ENCODE measurements at places on chromosomes 13 and 19. TPM values are rescaled to one million over a fixed set of nuclear protein-coding genes. Genes with fewer than 3 reads are reported as not detected.

GRCh38 chr19:17929056-17929455 lies 3.8 kb upstream of the CCDC124 start:
- no peak for DNase-seq

GRCh38 chr13:41765020-41765419 lies 195.9 kb downstream of the VWA8 start:
- no peak for DNase-seq

- no peak for DNase-seq
These were observed 363.3 kb downstream of the LIG4 start for GRCh38 chr13:107852072-107852471.

- peak; percentile 73 for DNase-seq
These were observed 2.6 kb upstream of the CACNG7 start for GRCh38 chr19:53906211-53907192.

GRCh38 chr13:19088416-19088815 lies 93.2 kb downstream of the TUBA3C start:
- DNase-seq = no peak

- no peak for DNase-seq
These were observed 283.4 kb upstream of the KLHL1 start for GRCh38 chr13:70391678-70392077.

- no peak for DNase-seq
These were observed 70.9 kb downstream of the KL start for GRCh38 chr13:33087091-33087490.

- peak; percentile 44 for DNase-seq
These were observed 1.4 kb downstream of the UHRF1 start for GRCh38 chr19:4910594-4911281.

DNA sequence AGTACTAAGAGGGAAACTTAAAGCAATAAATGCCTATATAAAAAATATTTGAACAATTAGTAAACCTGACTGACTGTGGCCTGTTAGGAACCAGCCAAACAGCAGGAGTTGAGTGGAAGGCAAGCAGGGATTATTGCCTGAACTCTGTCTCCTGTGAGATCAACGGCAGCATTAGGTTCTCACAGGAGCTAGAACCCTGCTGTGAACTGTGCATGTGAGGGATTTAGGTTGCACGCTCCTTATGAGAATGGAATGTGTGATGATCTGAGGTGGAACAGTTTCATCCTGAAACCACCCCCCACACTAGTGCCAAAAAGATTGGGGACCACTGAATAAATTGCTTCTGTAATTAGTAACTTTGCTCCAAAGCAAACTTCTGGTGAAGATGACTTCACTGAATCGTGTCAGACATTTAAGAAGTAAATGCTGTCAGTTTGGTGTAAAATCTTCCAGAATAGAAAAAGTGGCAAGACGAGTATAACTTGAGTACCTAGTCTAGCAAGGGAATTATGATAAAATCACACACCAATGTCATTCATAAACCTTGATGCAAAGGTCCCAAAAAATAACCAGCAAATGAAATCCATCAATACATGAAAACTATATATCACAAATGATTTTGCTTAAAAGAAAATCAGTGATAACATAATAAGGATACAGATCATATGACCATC lies 53.8 kb downstream of the SLC6A16 start:
- DNase-seq = no peak

GRCh38 chr19:38527466-38528136 lies 90.2 kb downstream of the MAP4K1 start:
- DNase-seq = peak; percentile 55

The CGB3 gene
- total RNA-seq = not detected

The CGB1 gene
- total RNA-seq = not detected

The ZNF460 gene
- 59.1 TPM for total RNA-seq

The ZNF585A gene
- total RNA-seq = 9.5 TPM

All from activated CD8-positive, alpha-beta T cell treated with anti-CD3 and anti-CD28 coated beads for 36 hours (primary cell).